ENCODE measurements at places on chromosomes 12 and 14.

DNA sequence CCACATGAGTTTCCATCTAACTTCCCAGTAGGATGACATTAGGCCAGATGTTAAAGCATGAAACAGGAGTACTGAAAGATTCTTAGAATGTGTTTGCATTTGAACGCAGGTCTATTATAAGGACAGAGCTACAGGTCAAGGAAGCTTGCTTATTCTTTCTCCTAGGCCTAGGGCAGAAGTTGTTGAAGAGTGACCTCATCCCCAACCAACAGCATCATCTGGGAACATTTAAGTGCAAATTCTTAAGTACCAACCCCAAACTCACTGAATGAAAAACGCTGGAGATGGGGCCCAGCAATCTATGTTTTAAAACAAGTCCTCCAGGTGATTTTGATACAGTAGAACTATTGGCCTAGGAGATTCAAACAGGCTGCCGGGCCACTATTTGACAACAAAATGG lies 52.4 kb downstream of the PAPLN start:
- no peak for DNase-seq

DNA sequence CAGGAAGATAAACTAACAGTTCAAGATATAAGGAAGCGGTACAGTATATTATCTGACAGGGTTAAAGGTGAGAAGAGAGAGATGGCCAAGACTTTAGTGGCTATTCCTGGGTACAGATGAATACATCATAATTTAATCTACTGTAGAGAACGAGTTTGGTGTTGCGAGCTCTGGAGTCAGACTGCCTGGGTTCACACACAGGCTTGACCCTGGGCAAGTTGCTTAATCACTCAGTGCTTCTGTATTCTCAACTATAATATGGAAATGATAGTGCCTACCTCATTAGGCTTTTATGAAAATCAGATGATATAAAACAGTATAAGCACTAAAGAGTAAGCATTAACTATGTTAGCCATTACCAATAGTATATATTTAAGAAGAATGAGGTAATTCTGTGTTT lies 3.5 kb downstream of the PPM1H start:
- DNase-seq: no peak

DNA sequence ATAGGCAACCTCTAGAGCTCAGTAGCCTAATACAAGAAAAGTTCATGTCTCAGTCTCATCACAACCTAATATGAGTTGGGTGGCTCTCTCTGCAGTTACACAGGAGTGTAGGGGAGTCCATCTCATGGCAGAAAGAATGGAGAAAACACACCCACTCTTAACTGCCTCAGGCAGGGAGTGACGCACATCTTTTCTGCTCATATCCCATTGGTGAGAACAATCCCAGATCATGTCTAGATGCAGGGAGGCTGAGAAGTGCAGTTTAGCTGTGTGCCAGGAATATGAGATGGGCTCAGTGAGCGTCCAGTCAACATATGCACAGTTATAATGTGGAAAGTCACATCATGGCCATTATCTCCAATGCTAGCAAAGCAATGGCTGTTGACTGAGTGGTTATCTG lies 59.3 kb upstream of the KCNA5 start:
- no peak for DNase-seq

- DNase-seq: no peak
These were observed 21.4 kb upstream of the HECTD1 start for GRCh38 chr14:31229009-31229408.

DNA sequence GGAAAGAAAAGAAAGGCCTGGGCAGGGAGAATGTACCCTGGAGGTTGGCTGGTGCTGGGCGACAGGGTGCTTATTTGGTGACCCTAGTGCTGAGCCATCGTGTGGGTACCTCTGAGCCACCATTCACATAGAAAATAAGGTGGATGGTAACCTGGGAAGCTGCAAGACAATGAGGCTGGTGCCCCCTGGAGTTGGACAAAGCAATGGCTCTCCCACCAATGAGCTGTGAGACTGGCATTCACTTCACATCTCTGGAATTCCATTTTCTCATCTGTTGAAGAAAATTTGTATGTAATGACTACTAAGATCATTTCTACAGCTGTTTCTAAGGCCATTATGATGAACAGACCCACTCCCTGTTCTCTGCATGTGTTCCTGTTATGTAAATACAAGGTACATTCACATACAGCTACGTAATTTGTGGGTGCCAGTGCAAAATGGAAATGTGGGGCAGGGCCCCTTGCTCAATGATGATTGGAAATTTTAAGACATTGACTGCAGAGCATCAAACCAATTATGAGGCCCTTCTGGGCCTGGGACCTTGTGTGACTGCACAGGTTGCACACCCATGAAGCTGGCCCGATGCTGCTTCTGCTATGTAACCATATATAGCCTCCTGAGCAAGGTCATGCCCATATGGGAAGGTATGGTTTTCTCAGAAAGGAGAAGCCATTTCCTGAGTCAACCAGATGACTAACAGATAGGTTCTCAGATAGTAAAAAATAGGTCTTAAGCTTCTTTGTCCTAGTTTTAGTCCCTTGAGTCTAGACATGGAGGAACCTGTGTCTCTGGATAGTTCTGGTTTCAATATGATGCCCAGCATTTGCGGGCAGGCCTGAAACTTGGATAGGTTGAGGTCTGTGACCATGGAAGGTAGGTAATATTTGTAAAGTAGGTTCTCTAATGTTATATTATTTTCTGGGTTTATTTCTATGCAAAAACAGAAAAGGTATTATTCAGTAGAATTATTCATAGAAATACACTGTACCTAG lies 63.4 kb upstream of the IGF1 start:
- no peak for DNase-seq

DNA sequence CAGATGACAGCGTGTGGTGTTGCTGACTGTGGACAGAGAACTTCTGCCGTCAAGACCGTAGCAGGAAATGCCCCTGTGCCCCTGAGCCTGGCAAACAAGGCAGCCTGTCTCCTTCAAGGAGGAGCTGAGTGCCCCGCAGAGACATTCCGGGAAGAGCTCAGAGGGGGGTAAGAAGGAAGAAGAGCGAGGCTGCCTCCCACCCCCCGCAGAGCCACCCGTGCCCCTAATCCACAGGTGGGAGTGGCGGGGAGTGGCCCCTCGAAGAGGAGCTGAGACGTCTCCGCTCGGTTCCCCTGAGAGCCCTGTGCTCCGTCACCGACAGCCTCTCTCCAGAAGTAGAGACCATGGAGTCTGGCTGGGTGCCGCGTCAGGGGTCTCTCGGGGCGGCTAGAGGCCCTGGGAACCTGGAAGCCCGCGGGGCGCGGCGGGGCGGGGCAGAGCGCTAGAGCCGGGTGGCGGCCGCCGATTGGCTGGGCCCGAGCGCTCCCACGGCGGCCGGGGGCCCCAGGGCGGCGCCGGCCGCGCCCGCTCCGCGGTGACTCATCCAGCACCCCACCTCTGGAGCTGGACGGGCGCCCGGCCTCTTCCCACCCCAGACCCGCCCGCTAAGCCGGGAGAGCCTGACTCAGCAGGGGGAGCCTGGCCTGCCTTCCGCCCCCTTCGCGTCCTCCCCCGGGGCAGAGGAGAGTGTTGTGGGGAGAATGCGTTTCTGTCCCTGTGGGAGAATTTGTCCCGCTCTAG lies 25.2 kb upstream of the KRT78 start:
- peak; percentile 25 for DNase-seq

- no peak for DNase-seq
These were observed 81.4 kb downstream of the NTN4 start for GRCh38 chr12:95709152-95709551.

DNA sequence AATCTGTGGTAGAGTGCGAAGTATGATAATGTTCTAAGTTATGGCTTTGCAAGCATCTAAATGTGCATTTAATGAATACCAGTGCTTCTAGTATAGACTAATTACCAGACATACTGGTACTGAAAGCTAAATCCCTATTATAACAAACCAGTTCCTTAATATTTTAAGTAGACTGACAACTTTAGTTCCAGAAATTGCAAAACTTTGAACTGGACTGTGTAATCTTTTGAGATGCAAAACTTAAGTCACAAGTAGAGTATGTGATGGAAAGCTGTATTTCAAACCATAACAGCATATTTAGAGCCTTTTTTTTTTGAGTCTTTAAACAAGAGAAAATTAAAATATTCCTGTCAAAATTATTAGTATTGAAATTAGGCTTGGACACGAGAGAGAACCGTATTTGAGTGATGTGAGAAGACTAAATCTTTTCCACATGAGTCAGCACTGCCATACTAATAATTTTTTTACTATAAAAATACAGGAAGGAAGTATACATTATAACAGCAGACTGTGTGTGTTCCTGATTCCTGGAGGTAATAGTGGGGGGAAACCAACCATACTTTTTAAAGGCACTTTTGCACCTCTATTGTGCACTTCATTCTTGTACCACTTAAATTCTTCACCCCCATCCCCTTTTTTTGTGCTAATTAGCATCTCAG lies 45.5 kb downstream of the PPM1A start:
- no peak for DNase-seq

DNA sequence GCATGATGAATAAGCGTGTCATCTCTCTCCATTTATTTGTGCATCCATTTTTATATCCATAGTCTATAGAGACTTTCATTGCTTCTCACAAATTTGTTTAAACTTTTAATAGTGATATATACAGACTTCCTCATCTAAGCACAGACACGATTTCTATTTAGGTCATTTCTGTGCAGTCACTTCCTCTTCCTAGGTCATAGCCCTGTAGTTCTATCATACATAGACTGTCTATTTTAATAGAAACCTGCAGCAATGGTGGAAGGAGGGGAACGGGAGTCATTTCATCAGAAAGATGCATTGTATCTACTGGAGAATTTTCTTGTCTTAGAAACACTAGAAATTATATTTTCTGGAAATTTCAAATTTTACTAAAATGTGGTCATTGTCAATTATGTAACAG lies 133.4 kb upstream of the FGD4 start:
- DNase-seq: no peak

DNA sequence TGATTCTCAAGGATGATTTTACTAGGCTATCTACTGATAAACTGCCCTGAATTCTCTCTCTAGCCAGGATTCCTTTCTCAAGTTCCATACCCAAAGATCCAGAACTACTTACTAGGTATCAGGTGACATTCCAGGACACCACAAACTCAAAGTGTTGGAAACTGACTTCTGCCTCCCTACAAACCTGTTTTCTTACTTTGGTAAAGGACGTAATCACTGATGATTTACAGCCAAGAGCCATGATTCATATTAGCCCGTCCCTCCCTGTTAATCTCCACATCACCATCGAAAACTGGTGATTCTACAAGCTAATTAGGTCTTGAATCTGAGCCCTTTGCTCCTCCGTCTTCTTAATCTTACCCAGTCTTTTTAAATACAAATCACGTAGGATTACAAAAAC lies 1.0 kb upstream of the ATG14 start:
- DNase-seq: no peak

GRCh38 chr14:34507459-34507858 lies 32.0 kb downstream of the EAPP start:
- no peak for DNase-seq

DNA sequence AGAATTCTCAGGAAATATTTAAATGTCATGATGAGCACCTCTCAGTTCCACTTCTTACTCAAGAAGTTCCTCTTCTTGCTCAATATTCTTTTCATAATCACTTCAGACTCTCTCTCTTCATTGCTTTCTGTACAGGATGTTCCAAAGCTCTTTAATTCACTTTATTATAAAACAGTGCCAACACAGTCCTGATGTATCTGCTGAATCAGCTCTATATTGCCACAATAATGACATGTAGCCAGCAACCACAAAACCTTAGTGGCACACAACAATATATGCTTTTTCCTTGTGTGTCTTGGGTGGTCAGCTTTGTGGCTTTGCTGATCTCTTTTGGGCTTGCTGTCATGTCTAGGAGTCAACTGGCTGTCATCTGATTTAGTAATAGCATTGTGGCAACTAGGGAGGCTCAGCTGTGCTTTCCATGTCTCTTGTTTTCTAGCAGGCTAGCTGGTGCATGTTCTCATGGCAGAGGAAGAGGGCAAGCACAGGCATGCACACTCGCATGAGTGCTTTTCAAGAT lies 52.8 kb upstream of the SLC2A13 start:
- no peak for DNase-seq

DNA sequence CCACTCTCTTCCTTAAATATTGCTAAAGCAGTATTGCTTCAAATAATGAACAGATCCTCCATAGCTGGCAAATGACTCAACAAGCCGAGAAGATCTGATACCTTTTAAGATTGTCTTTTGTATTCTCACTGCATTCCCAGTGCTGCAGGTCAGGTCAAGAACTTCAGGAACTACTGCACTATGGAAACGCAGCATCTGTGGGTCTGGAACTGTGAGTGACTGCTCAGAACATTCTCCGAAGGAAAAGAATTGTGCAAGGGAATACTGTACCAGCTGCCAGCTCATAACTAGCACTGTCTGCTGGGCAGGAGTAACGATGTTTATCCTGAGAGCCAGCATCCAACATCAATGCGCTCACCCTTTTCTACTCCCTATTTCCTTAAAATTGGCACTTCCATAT lies 348.0 kb upstream of the SOX5 start:
- DNase-seq: no peak

All from stimulated activated CD4-positive, alpha-beta T cell treated with anti-CD3 and anti-CD28 coated beads, Interleukin-15, amount 100 ng/mL, for 1 hour (primary cell).